ENCODE measurements at places on chromosomes 13 and 19.

DNA sequence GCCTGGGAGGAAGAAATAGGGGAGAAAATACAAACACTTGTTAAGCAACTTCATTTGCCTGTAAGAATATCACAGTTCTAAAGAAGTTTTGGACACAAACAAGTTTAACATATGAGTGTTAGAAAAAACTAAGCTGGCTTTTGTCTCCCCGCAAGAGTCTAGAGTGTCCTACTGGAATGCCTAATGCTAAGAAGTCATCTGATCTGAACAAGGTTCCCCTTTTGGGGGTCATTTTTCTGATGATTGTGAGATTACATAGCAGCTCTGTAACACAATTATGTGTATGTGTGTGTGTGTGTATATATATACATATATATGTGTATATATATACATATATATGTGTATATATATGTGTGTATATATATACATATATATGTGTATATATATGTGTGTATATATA, 12.7 kb downstream of the DNMT1 start:
- DNase-seq, result no peak

GRCh38 chr13:31377946-31378345, 178.2 kb downstream of the B3GLCT start:
- no peak for DNase-seq

GRCh38 chr19:42657556-42657955, 62.8 kb upstream of the CEACAM8 start:
- DNase-seq, result no peak

GRCh38 chr19:15323496-15324235, 8.7 kb downstream of the BRD4 start:
- DNase-seq, result no peak

- DNase-seq, result no peak
Measured at GRCh38 chr19:46378268-46378667, 31.4 kb downstream of the PPP5C start.

GRCh38 chr13:65111223-65111622, 2118.9 kb downstream of the PCDH9 start:
- DNase-seq, result no peak

- DNase-seq, result peak; percentile 52
Measured at GRCh38 chr19:8363803-8364771, at the start of gene ANGPTL4. ANGPTL4 (plus strand) TSS chr19:8364155; CDS start chr19:8364322, 167 bp downstream.

DNA sequence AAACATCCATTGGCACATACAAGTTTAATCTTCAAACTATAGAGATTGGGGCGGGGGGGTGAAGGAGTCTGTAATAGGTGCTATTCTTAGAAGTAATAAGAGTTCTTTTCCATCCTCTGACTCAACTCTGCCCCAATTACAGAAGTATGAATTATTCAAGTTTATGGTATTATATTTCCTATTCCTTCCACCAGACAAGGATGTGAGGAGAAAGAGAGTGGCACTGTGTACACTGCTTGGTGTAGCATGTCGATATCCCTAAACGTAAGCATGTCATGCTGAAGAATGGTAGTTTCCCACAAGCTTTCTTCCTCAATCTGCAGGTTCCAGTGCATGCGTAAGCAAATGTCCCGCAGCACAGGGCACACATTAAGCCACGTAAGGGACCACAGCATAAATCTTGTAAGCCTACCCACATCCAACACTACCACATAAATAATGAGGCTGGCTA, 14.1 kb downstream of the BRD4 start:
- DNase-seq, result no peak

Data from CD4-positive, alpha-beta T cell treated with Interleukin-10 for 1 hour (primary cell).